ENCODE measurements at places on chromosomes 12 and 14. TPM values are rescaled to one million over a fixed set of nuclear protein-coding genes. Genes with fewer than 3 reads are reported as not detected.

CLEC2D gene
- total RNA-seq = 18.7 TPM

FAM234B gene
- total RNA-seq = 1.9 TPM

FOXA1 gene
- total RNA-seq = not detected

FSCB gene
- total RNA-seq = not detected

TRAFD1 gene
- 22.4 TPM for total RNA-seq

SLCO1B1 gene
- total RNA-seq = not detected

DNA sequence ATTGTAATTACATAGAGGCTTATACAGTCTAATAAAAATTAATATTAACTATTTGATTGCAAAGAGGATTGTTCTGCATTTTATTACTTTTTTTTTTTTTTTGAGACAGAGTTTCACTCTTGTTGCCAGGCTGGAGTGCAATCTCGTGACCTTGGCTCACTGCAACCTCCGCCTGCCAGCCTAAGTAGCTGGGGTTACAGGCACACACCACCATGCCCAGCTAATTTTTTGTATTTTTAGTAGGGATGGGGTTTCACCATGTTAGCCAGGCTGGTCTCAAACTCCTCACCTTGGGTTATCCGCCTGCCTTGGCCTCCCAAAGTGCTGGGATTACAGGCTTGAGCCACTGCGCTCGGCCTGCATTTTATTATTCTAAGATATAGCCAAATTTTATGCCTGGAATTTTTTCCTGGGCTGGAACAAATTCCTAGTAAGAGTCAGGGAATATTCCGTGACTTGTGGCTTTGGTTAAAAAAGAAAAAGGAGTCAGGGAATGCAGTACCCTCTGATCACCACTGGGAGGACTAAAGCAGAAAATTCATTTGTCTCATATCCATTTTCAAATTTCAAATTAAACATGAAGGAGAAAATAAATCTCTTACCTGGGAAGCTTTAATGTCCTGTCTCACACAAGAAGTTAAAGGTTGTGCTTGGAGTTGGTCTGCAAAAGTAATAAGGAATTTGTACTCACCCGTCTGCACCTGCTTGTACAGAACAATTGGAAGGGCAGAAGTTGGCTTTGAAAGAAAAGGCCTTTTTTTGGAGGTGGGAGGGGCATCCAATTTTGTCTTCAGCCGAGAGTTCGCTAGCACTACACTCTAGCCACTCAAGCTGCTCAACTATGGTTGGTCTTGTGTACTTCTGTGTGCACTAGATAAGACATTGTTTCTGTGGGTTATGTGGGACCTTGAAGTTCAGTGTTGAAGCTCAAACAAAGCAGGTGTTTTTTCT is 8.7 kb downstream of the MARK3 start:
- H3K4me3 ChIP-seq = no peak overlapping the region
- H3K27ac ChIP-seq = peak overlapping the region; percentile 58
- no peaks in the 10 kb centered on the region for H3K27me3 ChIP-seq

DNA sequence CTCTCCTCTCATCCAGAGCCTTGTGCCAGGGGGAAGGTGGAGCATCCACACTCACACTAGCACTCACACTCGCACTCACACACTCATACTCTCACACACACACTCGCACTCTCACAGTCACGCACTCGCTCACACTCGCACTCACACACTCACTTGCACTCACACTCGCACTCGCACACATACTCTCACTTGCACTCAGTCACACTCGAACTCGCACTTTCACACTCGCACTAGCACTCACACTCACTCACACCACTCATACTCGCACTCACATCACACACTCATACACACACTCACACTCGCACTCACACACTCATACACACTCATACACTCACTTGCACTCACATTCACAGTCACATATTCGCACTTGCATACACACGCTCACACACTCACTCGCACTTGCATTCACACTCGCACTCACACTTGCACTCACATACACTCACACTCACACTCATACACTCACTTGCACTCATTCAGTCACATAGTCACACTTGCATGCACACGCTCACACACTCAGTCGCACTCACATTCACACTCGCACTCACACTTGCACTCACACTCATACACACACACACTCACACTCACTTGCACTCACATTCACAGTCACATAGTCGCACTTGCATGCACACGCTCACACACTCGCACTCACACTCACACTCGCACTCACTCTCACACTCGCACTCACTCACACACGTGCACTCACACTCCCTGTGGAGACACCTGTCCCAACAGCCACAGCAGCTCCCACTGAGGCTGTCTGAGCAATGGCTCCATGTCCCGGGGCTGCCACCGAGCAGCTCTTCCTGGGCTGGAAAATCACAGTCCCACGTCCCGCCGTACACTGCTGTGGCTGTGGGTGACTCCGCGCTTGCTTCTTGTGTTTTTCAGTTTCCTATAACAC is 12.3 kb upstream of the RIMBP2 start:
- no peaks in the 10 kb centered on the region for H3K36me3 ChIP-seq
- DNase-seq = no peak
- H3K27me3 ChIP-seq = no peaks in the 10 kb centered on the region

GRCh38 chr14:65239143-65239937 is 137.0 kb upstream of the MAX start:
- H3K4me3 ChIP-seq = no peak overlapping the region
- no peaks in the 10 kb centered on the region for H3K36me3 ChIP-seq
- H3K27ac ChIP-seq = peak overlapping the region; percentile 42
- no peak for DNase-seq
- H3K27me3 ChIP-seq = no peaks in the 10 kb centered on the region

DNA sequence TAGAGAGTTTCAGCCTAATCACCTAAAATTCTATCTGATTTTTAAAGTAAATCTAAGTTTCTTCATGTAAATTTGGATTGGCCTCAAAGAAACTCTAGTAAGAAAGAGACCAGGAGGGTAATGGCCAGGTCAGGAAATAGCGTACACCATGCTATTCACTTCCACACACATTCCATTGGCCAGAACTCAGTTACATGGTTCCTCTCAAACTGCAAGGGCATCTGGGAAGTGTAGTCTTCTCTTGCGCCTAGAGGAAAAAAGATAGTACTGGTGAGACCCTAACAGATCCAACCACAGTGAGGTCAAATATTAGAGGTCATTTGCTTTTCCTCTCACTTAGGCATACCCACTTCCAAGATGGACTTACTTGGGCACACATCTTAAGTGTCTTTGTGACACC is 39.1 kb downstream of the MBIP start:
- no peaks in the 10 kb centered on the region for H3K36me3 ChIP-seq
- H3K27ac ChIP-seq = no peak overlapping the region
- no peaks in the 10 kb centered on the region for H3K4me1 ChIP-seq
- DNase-seq = no peak

DNA sequence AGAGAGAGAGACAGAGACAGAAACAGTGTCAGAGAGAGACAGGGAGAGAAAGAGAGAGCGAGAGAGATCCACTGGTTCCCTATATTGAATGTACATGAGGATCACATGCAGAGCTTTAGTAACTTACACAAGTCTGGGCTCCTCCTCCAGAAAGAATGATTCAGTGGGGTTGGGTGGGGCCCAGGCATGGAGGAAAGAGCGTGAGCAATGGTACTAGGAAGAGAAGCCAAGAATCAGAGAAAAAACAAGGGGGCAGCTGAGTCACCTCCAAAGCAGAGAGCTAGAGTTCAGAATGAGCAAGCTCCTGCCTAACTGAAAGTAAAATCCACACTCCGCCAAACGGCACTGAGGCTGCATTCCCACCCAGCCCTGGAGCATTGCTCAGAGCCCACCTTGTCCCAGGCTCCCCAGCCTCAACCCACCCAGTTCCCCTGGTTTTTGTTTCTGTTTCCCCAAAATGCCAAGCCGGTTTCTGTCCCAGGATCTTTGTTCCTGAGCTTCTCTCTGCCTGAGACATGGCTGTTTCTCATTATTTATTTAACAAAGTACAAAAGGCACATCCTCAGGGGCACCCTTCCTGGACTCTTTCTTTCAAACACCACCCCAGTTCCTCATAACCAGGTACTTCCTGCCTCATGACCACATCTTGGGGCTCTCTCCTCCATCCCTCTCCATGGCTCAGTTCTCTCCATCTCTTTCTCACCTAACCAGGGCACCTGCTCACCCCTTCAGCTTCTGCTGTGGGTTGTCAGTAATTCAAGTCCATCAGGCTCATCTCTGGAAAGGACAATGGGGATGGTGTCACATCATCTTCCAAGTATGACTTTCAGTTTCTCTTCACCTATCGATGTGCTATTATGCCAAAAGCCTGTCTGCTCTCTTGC is 670.3 kb upstream of the TBX3 start:
- H3K36me3 ChIP-seq = no peaks in the 10 kb centered on the region
- peak overlapping the region; percentile 32 for H3K4me3 ChIP-seq
- H3K27ac ChIP-seq = peak overlapping the region; percentile 80

DNA sequence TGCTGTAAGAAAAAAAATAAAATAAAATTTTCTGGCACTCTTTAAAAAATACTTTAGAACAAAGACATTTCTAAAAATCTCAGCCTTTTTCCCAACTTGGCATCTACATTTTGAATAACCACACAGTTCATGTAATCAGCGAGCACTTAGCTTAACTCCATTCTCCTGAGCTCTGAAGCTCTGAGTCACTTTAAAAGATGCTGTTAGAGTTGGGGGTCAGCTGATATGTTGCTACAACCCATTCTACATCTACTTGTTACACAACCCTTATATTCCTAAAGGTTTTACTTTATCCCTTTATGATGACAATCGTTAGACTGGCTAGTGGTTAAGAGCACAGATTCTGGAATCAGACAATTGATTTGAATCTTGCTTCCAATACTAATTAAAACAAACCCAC is 48.3 kb downstream of the SLC41A2 start:
- H3K36me3 ChIP-seq = no peaks in the 10 kb centered on the region
- no peak overlapping the region for H3K4me3 ChIP-seq
- H3K27ac ChIP-seq = no peak overlapping the region
- DNase-seq = no peak

- H3K27me3 ChIP-seq = no peaks in the 10 kb centered on the region
- no peaks in the 10 kb centered on the region for H3K4me1 ChIP-seq
- no peak overlapping the region for H3K27ac ChIP-seq
- no peak for DNase-seq
- no peak overlapping the region for H3K4me3 ChIP-seq
- no peaks in the 10 kb centered on the region for H3K36me3 ChIP-seq
Observed at GRCh38 chr14:99062216-99062615, 209.8 kb downstream of the BCL11B start.

DNA sequence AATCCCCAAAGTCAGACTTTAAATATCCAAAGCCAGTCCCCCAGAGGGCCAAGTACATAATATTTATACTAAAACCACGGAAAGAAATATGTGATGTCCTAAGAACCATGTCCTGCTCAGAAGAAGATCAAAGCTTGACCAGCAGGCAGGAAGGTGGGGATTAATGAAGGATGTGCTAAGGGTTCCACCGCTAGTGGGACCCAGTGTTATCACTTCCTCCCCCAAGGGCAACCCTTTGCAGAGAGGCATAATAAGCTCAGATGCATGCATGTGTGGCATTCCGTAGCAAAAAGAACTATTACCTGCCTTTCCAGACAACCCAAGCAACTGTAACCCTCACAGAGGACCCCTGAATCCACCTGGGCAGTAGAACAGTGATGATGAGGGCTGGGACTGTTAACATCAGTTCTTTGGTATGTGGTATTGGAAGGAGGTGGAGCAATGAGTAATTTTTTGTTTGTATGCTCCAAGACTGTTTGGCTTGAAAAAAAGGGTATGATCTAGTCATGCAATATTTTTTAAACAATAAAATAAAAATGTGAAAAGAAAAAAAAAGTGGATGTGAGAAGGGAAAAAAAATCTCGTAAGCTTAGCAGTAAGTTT is 71.7 kb upstream of the ETV6 start:
- H3K27ac ChIP-seq = no peak overlapping the region
- H3K36me3 ChIP-seq = no peaks in the 10 kb centered on the region
- no peaks in the 10 kb centered on the region for H3K4me1 ChIP-seq
- H3K4me3 ChIP-seq = no peak overlapping the region
- no peak for DNase-seq

DNA sequence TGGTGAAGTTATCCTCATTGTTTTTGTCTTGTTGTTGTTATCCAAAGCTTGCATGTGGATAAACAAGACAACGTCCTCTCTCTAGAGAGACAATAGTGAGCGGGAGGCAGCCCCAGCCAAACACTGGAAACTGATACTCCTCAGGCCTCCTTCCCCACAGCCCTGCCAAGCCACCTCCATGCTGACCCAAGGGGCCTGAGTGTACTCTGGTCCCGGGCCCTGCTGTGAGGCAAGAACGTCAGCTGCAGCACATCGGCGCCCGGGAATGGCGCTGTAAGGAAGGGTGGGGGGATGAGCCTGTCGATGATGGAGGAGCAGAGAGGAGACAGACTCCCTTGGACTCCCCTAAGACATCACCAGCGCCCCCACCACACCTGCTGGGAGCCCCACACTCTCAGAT is 83.6 kb downstream of the ANO2 start:
- DNase-seq = no peak
- H3K27me3 ChIP-seq = no peaks in the 10 kb centered on the region
- no peaks in the 10 kb centered on the region for H3K4me1 ChIP-seq
- H3K27ac ChIP-seq = no peak overlapping the region
- no peaks in the 10 kb centered on the region for H3K36me3 ChIP-seq
- no peak overlapping the region for H3K4me3 ChIP-seq

- H3K27ac ChIP-seq = no peak overlapping the region
- H3K36me3 ChIP-seq = no peaks in the 10 kb centered on the region
- H3K4me3 ChIP-seq = no peak overlapping the region
- no peaks in the 10 kb centered on the region for H3K27me3 ChIP-seq
Observed at GRCh38 chr12:94535510-94535921, 75.8 kb upstream of the CEP83 start.

- H3K36me3 ChIP-seq = peaks cover 12% of the 10 kb centered on the region
- no peak overlapping the region for H3K4me3 ChIP-seq
Observed at GRCh38 chr12:62586850-62587249, 120.2 kb downstream of the MON2 start.

GRCh38 chr12:54891717-54892478 is 37.6 kb downstream of the MUCL1 start:
- H3K4me1 ChIP-seq = no peaks in the 10 kb centered on the region
- no peak for DNase-seq
- H3K4me3 ChIP-seq = no peak overlapping the region
- H3K36me3 ChIP-seq = no peaks in the 10 kb centered on the region
- H3K27ac ChIP-seq = no peak overlapping the region
- H3K27me3 ChIP-seq = no peaks in the 10 kb centered on the region

- peaks cover 3% of the 10 kb centered on the region for H3K4me1 ChIP-seq
- H3K4me3 ChIP-seq = no peak overlapping the region
- H3K27me3 ChIP-seq = no peaks in the 10 kb centered on the region
- H3K27ac ChIP-seq = no peak overlapping the region
Observed at GRCh38 chr12:89225808-89226411, 126.4 kb downstream of the DUSP6 start.

- no peaks in the 10 kb centered on the region for H3K27me3 ChIP-seq
- peaks cover 86% of the 10 kb centered on the region for H3K4me1 ChIP-seq
- peak; percentile 80 for DNase-seq
- no peaks in the 10 kb centered on the region for H3K36me3 ChIP-seq
Observed at GRCh38 chr12:3250576-3250975, 173.4 kb downstream of the TSPAN9 start.

GRCh38 chr14:57375156-57375555 is 15.2 kb upstream of the NAA30 start:
- H3K27me3 ChIP-seq = no peaks in the 10 kb centered on the region
- H3K27ac ChIP-seq = no peak overlapping the region
- DNase-seq = no peak
- H3K4me1 ChIP-seq = no peaks in the 10 kb centered on the region
- no peak overlapping the region for H3K4me3 ChIP-seq
- H3K36me3 ChIP-seq = no peaks in the 10 kb centered on the region

Measured in heart left ventricle (tissue), 16 donors.